Purkinje cell (primary cell): ENCODE measurements at places on chromosomes 16 and 17. TPM values are rescaled to one million over a fixed set of nuclear protein-coding genes. Genes with fewer than 3 reads are reported as not detected.

Gene TVP23A
- polyA plus RNA-seq, result 6.7 and 7.7 TPM in 2 replicates

Gene IRX6
- polyA plus RNA-seq, result not detected in 2 replicates

Gene KRTAP4-9
- polyA plus RNA-seq, result not detected in 2 replicates

Gene P2RX1
- polyA plus RNA-seq, result not detected in 2 replicates

Gene EMP2
- polyA plus RNA-seq, result 4.7 and 5.2 TPM in 2 replicates

Gene FOXF1
- polyA plus RNA-seq, result 0.11 TPM in 1 of 2 replicates, not detected in the other

Gene EVI2B
- polyA plus RNA-seq, result not detected in 2 replicates

Gene SLC35B1
- 99.9 and 116 TPM in 2 replicates for polyA plus RNA-seq

Gene PRCD
- 4.4 and 4.9 TPM in 2 replicates for polyA plus RNA-seq

Gene CIBAR2
- polyA plus RNA-seq, result 1.3 TPM in 1 of 2 replicates, not detected in the other

Gene DNAAF8
- polyA plus RNA-seq, result 0.27 TPM in 1 of 2 replicates, not detected in the other

Gene ACSF3
- 4.7 and 5.4 TPM in 2 replicates for polyA plus RNA-seq

Gene NT5M
- polyA plus RNA-seq, result 0.78 and 0.98 TPM in 2 replicates

Gene CARD14
- 0.66 TPM in 1 of 2 replicates, not detected in the other for polyA plus RNA-seq

Gene KRTAP16-1
- not detected in 2 replicates for polyA plus RNA-seq

Gene BRIP1
- 3.1 and 3.5 TPM in 2 replicates for polyA plus RNA-seq

Gene SLC12A3
- 0.09 and 0.20 TPM in 2 replicates for polyA plus RNA-seq
